MM.1S (cell line): ENCODE measurements at places on chromosomes 13 and 19.

DNA sequence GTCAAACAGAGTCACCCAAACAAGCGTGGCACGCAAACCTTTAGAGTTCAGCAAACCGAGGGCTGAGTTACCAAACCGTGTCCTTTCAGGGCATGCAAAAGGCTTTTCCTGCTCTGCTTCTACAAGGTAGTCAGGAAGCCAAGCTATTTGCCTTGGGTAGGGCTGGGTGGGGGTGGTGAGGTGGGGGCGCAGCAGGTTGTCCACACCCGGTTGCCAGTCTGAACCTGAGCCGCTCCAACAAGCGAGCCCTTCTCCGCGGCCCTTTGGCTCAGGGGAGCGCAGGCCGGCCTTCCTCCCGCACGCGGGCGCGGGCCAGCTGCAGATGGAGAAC lies 347 bp upstream of the CLDN10 start:
- no peak for DNase-seq

GRCh38 chr13:35925669-35926068 lies 205.5 kb downstream of the DCLK1 start:
- DNase-seq: no peak

DNA sequence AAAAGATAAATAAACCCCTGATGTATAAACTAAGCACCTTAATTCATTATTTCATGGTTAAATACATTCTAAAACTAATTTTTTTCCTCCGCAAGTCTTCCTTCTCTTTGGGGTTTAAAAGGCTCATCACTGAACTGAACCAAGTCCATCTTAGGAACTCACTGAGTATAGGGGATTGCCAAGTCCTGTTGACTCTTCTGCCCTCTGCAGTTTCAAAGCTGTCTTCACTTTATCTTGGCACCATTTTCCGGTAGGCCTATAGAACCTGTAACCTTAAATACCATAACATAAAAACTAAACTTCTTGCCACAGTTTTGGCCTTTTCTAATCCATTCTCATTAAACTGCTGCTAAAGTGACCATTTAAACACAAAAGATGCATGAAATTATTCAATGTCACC lies 66.5 kb upstream of the USPL1 start:
- DNase-seq: peak; percentile 56

DNA sequence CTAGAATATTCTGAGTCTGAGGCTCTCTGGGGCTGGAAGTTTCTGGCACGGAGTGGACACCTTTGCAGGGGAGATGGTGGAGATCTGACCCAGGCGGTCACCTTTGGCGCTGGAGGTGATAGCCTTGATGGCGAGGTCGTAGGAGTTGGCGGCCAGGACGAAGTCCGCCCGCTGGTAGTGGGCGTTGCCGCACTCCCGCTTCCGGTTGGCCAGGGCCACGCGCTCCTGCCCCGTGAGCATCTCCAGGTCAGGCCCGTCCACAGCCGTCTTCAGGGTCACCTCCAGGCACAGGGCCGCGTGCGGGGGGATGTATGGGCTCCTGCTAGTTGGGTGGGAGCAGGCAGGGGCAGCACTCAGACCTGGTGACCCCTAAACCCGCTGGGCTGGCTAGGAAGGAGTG lies 5.3 kb downstream of the FKBP8 start:
- no peak for DNase-seq

- no peak for DNase-seq
Observed at GRCh38 chr13:40094056-40094455, 438.6 kb downstream of the COG6 start.

DNA sequence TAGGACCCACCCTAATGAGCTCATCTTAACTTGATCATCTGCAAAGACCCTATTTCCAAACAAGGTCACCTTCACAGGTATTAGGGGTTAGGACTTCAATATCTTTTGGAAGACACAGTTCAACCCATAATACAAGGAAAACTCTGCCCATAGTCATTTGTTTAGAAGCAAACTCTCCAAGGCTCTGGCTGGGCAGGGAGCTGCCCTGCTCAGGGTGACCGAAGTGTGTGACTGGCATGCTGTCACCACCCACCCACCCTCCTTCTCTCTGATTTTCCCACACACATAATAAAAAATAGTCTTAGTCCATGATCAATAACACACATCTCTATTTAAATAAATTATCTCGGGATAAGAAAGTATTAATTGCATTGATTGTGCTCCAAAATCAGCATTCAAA lies 161.1 kb downstream of the KCTD15 start:
- DNase-seq: no peak

- no peak for DNase-seq
Observed at GRCh38 chr19:1553415-1553814, 14.7 kb downstream of the MEX3D start.

DNA sequence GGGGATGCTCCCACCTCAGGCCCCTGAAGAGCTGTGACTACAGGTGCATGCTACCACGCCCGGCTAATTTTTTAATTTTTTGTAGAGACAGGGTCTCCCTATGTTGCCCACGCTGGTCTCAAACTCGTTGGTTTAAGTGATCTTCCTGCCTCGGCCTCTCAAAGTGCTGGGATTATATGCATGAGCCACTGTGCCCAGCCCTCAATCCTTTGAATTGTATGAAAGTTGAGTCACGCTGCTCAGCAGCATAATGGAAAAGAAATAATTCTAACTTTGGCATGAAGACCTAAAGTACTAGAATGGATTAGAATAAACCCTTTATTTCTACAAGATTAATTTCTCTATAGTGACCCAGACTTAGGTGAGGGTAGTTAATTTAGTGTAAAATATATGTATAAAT lies 42.4 kb downstream of the MRPS31 start:
- no peak for DNase-seq

DNA sequence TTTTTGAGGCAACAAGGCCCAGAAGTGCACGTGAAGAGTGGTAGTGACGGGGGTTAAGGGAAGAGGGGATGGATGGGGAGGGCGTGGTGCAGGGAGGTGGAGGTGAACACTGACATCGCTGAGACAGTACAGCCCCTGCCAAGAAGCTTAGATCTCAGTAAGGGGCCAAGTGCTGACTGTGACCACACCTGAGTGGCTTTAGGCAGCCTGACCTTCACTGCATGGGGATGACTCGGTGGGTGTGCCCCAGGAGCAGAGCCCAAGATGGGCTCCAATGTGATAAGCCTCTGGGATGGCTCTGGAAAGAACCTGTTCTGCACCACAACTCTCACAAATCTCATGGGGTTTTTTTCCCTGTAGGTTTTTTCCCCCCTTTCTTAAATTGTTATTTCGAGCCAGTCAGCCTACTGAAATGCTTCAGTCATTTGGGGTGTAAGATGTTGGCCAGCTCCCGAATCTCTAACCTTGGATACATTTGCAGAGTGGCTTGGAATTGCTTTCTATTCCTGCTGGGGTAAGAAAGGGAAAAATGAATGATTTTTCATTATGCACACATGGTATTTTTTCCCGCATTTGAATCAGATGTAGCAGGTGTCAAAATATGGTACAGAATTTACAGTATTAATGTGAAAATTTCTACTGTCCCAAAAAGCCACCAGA lies 165.0 kb downstream of the TM9SF2 start:
- no peak for DNase-seq

DNA sequence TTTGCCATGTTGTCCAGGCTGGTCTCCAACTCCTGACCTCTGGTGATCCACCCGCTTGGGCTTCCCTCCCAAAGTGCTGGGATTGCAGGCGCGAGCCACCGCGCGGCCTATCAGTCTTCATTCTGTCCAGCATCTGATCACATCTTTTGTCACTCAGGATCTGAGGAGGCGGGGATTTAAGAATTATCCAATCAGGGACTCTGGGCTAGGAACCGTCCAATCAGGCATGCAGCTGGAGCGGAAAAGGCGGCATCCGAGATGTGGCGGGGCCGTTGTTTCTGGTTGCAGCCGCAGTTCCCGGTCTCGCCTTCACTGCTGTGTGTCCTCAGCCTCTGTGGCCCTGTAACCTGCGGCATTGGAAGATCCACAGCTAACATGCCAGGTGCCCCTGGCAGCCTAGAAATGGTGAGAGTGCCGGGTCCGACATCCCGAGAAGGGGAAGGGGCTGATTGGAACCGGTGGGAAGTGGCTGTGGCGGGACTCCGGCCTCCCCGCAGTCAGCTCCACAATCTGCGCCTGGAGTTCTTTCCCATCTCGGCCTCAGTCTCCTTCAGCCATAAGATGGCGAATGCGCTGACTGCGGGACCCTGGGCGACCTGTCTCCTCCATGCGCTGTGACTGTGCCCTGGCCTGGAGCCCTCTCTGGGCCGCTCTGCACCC lies at the start of gene ZNF729:
Gene ZNF729 (plus strand): TSS at position 291 of the 660 bp plus-strand sequence. CDS start 85 bp downstream, at position 376.
- no peak for DNase-seq

DNA sequence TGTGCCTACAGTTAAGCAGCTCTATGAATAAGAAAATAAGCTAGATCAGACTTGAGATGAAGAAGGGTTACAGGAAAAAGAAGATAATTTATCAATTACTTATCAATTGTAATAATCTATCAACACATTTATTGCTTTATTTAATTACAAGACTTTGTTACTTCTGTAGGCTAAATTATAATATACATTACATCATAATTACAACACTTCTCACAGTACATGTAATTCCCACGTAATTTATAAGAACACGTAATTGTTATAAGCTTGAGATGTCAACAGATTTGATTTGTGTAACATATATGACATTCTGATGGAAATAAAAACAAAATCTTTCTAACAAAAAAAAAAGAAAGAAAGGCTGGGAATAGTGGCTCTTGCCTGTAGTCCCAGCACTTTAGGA lies 36.8 kb downstream of the NEK5 start:
- no peak for DNase-seq

GRCh38 chr13:55967055-55967454 lies 1173.7 kb upstream of the PRR20A start:
- no peak for DNase-seq

- DNase-seq: no peak
Observed at GRCh38 chr13:77903435-77903834, 15.2 kb downstream of the EDNRB start.

DNA sequence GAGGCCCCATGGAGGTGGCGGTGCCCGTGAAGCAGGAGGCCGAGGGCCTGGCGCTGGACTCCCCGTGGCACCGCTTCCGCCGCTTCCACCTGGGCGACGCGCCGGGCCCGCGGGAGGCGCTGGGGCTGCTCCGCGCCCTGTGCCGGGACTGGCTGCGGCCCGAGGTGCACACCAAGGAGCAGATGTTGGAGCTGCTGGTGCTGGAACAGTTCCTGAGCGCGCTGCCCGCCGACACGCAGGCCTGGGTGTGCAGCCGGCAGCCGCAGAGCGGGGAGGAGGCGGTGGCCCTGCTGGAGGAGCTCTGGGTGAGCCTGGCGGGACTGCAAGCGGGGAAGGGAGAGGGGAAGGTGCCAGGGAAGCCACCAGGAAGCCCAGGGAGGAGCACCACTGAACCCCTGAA lies 5.8 kb downstream of the ZNF444 start:
- DNase-seq: no peak

DNA sequence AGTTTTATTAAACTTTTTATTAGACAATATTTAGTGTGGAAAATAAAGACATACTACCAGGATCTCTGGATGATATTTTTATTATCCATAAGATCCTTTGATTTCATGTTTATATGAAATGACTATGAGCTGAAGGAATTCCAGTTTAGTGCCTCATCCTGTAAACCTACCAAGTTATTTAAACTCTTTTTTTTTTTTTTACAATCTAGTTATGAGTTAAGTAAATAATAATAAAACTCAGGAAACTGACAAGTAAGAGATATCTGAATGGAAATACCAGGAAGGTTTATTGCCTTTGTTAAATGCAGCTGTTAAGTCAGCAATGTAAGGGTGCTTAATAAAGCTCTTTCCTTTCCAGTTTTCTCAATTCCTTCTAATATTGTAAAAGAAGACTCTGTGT lies 53.9 kb downstream of the RXFP2 start:
- DNase-seq: no peak

GRCh38 chr19:50340331-50340730 lies 11.2 kb upstream of the KCNC3 start:
- DNase-seq: no peak

- DNase-seq: no peak
Observed at GRCh38 chr13:37701306-37701705, 102.7 kb upstream of the POSTN start.

DNA sequence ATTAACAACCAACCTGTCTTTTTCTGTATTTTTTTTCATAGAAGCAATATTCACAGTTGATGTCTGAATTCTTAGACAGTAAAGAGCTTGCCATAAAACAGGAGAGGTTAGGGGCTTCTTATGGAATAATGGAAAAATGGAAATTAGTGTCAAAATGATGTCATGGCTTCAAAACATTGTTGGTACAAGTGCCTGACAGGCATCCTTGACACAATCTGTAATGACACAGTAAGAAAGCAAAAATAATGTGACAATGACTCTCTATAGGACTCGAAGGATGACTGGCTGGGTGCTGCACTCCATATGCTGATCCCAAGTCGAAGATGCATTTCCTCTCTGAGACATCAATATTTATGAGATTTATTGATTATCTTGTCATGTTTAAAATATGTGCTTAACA lies 205.3 kb upstream of the DACH1 start:
- no peak for DNase-seq

DNA sequence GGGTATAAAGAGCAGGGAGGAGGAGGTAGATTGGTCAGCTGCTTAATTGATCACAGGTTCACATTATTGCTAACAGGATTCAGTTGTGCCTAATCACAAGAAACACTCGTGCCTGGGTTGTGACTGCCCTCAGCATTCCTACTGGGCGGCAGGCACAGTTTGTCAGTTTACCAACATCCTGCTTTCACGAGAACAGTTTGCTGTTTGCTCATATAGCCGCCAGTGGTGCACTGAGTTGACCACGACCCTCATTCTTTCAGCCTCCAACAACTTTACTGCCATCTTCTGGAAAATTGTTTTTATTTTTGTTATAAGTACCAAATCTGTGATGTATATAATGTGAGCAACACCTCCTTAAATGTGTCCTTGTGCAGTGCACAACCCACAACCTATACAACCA lies 16.2 kb upstream of the IFT88 start:
- no peak for DNase-seq

- no peak for DNase-seq
Observed at GRCh38 chr13:52644108-52644507, 1.9 kb downstream of the HNRNPA1L2 start.
